Activated CD4-positive, alpha-beta T cell treated with anti-CD3 and anti-CD28 coated beads, Interleukin-2, amount 10 ng/mL, durations not matched to agents 24 days and 14 days (primary cell): ENCODE measurements at places on chromosomes 16 and 17. TPM values are rescaled to one million over a fixed set of nuclear protein-coding genes. Genes with fewer than 3 reads are reported as not detected.

DNA sequence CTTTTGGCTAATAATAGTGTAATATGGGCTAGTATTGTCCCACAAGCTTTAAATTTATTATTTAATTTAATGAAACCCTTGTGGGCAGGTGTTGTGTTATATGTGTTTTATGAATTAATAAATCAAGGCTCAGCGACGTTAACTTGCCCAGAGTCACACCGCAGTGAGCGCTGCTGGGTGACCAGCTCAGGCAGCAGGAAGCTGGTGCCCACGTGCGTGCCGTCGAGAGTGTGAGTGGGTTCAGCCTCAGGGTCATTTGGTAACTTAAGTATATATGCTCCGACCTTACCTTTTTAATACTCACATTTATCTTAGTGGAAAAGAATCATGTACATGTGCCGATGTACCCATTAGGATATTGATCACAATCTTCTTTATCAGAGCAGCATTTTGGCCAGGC lies 137.4 kb upstream of the CHMP6 start:
- H3K4me1 ChIP-seq, result peaks cover 67% of the 10 kb centered on the region
- H3K36me3 ChIP-seq, result peaks cover 73% of the 10 kb centered on the region
- H3K27ac ChIP-seq, result peak overlapping the region; percentile 63
- no peak overlapping the region for H3K4me3 ChIP-seq
- H3K27me3 ChIP-seq, result no peaks in the 10 kb centered on the region
- no peak for DNase-seq

DNA sequence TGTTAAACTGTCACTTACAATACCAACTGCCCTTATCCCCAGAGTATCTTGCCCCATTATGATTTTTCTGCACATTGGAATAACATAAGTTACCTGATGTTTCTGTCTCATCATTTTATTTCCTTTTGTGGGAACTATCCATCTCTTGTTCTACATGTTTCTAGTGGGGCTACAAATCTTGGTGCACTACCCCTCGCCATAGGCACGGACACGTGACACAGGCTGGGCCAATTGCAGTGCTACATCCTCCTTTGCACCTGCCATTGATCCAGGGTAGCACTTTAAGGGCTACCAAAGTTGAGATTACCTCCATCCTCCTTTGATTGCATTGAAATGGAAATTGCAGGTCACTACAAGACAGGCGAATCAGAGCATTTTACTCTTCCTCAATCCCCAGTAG lies 14.2 kb upstream of the SYT17 start:
- H3K36me3 ChIP-seq, result no peaks in the 10 kb centered on the region
- H3K27me3 ChIP-seq, result peaks cover 24% of the 10 kb centered on the region
- H3K4me3 ChIP-seq, result no peak overlapping the region

DNA sequence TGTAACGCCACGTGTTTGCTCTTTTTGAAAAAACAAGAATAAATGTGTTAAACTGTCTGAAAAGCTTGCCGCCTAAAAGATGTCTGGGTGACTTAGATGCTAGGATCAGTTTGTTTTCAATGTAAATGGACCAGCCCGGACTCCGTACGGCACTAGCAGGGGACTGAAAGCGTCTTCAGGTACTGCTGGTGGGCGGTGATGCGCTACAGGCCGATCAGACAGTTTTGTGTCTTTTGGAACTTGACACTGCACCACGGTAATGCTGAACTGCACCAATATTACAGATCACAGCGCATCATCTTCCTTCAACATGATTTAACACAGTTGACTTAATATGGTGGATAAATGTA lies 727 bp upstream of the MBTPS1 start:
- H3K27me3 ChIP-seq, result no peaks in the 10 kb centered on the region
- H3K27ac ChIP-seq, result peak overlapping the region; percentile 94
- no peak for DNase-seq
- peaks cover 16% of the 10 kb centered on the region for H3K4me1 ChIP-seq
- peak overlapping the region; percentile 88 for H3K4me3 ChIP-seq

- no peaks in the 10 kb centered on the region for H3K36me3 ChIP-seq
- H3K4me3 ChIP-seq, result no peak overlapping the region
- DNase-seq, result no peak
- H3K27me3 ChIP-seq, result peaks cover 2% of the 10 kb centered on the region
Measured at GRCh38 chr17:44120851-44121605, 2.4 kb downstream of the HDAC5 start.

- H3K4me1 ChIP-seq, result no peaks in the 10 kb centered on the region
- no peak for DNase-seq
- H3K27ac ChIP-seq, result no peak overlapping the region
- no peaks in the 10 kb centered on the region for H3K27me3 ChIP-seq
- H3K36me3 ChIP-seq, result no peaks in the 10 kb centered on the region
Measured at GRCh38 chr17:63099425-63099824, 133.4 kb downstream of the TANC2 start.

- H3K27ac ChIP-seq, result peak overlapping the region; percentile 97
- H3K4me3 ChIP-seq, result peak overlapping the region; percentile 85
- no peaks in the 10 kb centered on the region for H3K27me3 ChIP-seq
- peaks cover 55% of the 10 kb centered on the region for H3K4me1 ChIP-seq
Measured at GRCh38 chr17:78258323-78259191, 27.1 kb downstream of the TMEM235 start.

DNA sequence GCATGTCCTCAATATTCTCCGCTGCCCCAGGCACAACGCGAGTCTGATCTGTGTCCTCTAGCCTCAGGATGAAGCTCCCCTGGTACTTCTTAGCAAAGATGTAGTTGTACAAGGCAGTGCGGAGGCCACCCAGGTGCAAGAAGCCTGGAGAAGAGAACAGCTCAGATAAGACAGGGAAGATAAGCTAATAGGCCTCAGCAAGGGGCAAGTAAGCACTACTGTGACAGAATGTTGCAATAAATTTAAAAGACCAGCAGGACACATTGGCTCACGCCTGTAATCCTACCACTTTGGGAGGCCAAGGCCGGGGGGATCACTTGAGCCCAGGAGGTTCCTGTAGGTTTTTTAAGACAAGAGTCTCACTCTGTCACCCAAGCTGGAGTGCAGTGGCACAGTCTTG lies 5.0 kb downstream of the EARS2 start:
- H3K4me1 ChIP-seq, result peaks cover 12% of the 10 kb centered on the region
- no peak overlapping the region for H3K4me3 ChIP-seq
- H3K27me3 ChIP-seq, result no peaks in the 10 kb centered on the region
- H3K36me3 ChIP-seq, result peaks cover 35% of the 10 kb centered on the region
- no peak overlapping the region for H3K27ac ChIP-seq

DNA sequence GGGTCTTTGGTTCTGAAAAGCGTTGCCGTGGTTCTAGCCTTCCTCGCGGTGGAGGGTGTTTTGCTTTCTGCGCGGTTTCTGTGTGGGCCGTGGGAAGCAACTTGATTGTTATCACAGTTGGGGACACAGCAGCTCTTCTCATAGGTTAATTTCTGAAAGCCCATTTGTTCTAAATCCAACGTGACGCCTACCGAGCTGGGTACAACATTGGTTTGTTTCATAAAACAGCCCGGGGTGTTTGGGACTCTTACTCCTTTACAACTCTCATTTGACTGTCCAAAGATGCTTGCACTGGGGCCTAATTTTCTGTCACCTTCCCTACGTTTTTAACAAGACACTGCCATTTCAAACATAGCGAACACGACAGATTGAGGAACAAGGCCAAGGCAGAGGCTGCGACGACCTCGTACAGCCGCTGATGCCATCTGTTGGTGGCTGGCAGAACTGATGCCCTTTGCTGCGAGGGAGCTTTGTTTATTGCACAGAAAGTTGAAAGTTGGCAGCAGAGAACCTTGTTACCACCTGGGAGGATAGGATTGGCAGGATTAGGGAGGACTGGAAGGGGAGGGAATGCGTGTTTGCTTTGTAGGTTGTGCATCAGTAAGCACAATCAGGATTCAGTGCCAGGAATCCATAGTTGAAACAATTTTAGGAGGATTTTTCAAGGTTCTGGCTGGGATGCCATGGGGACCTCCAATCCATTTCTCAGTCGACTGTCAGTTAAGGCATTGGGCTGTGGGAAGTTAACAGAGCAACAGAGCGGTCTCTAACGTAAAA lies 98.3 kb downstream of the PITPNC1 start:
- peak overlapping the region; percentile 87 for H3K27ac ChIP-seq
- peaks cover 58% of the 10 kb centered on the region for H3K4me1 ChIP-seq
- DNase-seq, result peak; percentile 95
- no peaks in the 10 kb centered on the region for H3K27me3 ChIP-seq
- H3K4me3 ChIP-seq, result peak overlapping the region; percentile 69
- peaks cover 5% of the 10 kb centered on the region for H3K36me3 ChIP-seq

DNA sequence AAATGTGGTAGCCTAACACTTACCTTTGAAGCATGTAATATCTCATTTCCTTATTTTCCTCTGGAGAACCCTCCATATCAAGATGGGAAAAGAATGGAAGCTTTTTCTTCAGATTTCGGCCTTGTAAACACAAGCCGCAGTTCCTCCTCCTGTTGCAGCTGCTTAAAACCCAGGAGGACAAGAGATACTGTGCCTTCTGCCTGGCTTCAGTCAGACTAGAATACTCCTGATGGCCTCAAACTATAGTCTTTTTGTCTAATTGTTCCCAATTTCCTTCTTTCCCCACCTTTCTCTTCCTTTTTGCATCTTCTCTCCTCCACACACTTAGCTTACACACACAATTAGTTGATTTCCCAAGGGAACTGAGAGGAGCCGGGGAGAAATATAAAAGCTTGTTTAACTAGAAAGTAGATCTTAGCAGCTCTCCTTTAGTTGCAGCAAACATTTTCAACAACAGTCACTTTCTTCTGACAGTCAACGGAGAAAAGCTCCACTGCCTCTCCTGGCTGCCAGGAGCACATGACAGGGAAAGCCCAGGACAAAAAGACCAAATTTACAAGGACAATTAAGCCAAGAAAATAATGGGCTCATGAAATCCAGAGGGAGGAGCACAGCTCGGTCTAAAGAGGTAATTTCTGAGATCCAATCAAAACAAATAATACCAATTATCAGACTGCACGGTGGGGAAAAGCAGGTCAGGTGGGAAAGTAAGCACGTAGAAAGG lies 76.4 kb upstream of the C17orf78 start:
- no peaks in the 10 kb centered on the region for H3K27me3 ChIP-seq
- no peak overlapping the region for H3K27ac ChIP-seq
- H3K36me3 ChIP-seq, result peaks cover 3% of the 10 kb centered on the region
- no peak overlapping the region for H3K4me3 ChIP-seq

DNA sequence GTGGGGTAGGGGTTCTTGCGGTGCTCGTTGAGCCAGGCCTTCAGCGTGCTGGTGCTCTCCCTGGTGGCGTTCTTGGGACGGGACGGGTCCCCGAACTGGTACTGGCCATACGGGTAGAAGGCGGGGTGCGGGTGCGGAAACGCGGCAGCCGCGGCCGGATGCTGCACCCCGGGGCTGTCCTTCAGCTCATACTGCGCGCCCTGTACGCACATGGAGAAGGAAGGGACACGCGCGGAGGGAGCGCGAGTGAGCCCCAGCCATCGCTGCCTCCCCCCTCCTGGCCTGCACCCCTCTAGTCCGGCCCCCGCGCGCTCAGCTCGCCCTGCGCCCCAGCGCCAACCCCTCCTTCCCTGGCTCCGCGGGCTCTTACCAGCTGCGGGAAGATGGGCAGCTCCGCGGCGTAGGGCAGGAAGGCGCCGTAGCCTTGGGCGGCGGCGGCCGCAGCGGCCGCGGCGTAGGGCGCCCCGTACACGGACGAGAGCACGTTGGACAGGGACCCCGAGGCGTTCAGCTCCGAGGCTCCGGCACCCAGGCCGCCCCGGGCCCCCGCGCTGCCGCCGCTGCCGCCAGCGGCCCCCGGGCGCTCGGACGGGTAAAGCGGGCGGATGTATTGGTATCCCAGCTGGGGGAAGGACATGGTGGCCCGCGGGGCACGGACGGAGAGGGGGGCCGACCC lies 1.0 kb downstream of the IRX3 start:
- H3K4me3 ChIP-seq, result peak overlapping the region; percentile 77
- H3K27ac ChIP-seq, result peak overlapping the region; percentile 77
- DNase-seq, result peak; percentile 74

DNA sequence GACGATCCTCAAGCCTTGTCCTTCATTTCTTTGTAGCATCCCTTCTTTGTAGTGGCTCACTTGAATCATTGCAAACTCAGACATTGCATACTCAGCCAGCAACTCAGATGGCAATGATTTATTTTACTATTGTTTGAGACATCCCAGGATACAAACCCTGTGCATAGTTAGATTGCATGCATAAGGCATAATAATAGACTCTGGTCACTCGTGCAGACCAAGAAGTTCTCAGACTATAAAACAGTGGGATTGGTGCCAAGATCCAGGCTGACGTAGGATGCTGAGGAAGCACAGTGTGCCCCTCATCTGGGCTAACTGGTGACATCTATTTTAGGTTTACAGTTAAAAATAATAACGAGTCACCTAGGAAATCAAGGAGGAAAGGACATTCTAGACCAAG lies 142.3 kb downstream of the PMP22 start:
- no peak overlapping the region for H3K27ac ChIP-seq
- H3K36me3 ChIP-seq, result no peaks in the 10 kb centered on the region
- H3K27me3 ChIP-seq, result peaks cover 2% of the 10 kb centered on the region
- no peak for DNase-seq
- no peaks in the 10 kb centered on the region for H3K4me1 ChIP-seq
- H3K4me3 ChIP-seq, result no peak overlapping the region

GRCh38 chr17:82687375-82687861 lies 11.1 kb downstream of the RAB40B start:
- DNase-seq, result no peak
- peaks cover 8% of the 10 kb centered on the region for H3K4me1 ChIP-seq
- H3K4me3 ChIP-seq, result no peak overlapping the region
- peaks cover 1% of the 10 kb centered on the region for H3K36me3 ChIP-seq
- H3K27me3 ChIP-seq, result no peaks in the 10 kb centered on the region

GRCh38 chr16:1196494-1196893 lies 28.6 kb downstream of the TPSG1 start:
- H3K27me3 ChIP-seq, result no peaks in the 10 kb centered on the region
- H3K27ac ChIP-seq, result no peak overlapping the region
- no peak overlapping the region for H3K4me3 ChIP-seq
- no peak for DNase-seq
- H3K4me1 ChIP-seq, result no peaks in the 10 kb centered on the region

GRCh38 chr17:18262111-18262510 lies 1.6 kb downstream of the MIEF2 start:
- no peaks in the 10 kb centered on the region for H3K27me3 ChIP-seq
- peak overlapping the region; percentile 85 for H3K4me3 ChIP-seq
- no peak for DNase-seq
- H3K4me1 ChIP-seq, result peaks cover 26% of the 10 kb centered on the region
- H3K36me3 ChIP-seq, result peaks cover 3% of the 10 kb centered on the region
- H3K27ac ChIP-seq, result peak overlapping the region; percentile 80

GRCh38 chr17:7685533-7686221 lies 1.6 kb downstream of the TP53 start:
- peaks cover 32% of the 10 kb centered on the region for H3K36me3 ChIP-seq
- peak overlapping the region; percentile 97 for H3K27ac ChIP-seq
- peak; percentile 97 for DNase-seq
- H3K27me3 ChIP-seq, result no peaks in the 10 kb centered on the region

DNA sequence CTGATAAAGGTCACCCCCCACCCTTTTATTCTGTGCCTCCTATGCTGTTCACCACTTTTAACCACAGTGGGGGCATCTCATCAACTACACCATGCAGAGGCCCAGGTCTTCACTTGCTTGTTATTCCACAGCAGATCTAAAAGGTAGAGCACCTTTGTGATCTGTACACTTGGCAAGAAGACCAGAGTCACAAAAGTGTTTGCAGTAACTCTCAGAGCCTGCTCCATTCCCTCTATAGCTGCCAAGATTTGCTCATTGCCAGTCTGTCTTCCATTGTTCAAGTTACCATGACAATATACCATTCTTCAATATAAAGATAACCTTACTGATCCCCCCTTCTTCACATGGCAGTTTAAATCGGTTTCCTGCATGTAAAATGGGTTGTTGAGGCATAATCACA lies 180.0 kb downstream of the TOX3 start:
- H3K27me3 ChIP-seq, result no peaks in the 10 kb centered on the region
- no peaks in the 10 kb centered on the region for H3K36me3 ChIP-seq
- DNase-seq, result no peak
- H3K27ac ChIP-seq, result no peak overlapping the region
- no peak overlapping the region for H3K4me3 ChIP-seq

The ASGR1 gene
- 1.8 and 1.9 TPM in 2 replicates for total RNA-seq

The LITAFD gene
- not detected in 2 replicates for total RNA-seq

The USP36 gene
- 128 TPM in 2 replicates for total RNA-seq

The SLC25A39 gene
- 172 TPM in 2 replicates for total RNA-seq

The CLEC18B gene
- total RNA-seq, result 0.21 and 0.42 TPM in 2 replicates

The SERPINF2 gene
- total RNA-seq, result 0.12 and 0.16 TPM in 2 replicates

The FOXC2 gene
- not detected in 2 replicates for total RNA-seq
